Natural killer cell (primary cell): ENCODE measurements at places on chromosomes 2 and 18. TPM values are rescaled to one million over a fixed set of nuclear protein-coding genes. Genes with fewer than 3 reads are reported as not detected.

- no peak overlapping the region for H3K4me3 ChIP-seq
- H3K36me3 ChIP-seq, result peaks cover 57% of the 10 kb centered on the region
- no peak for DNase-seq
- H3K27me3 ChIP-seq, result no peaks in the 10 kb centered on the region
Measured at GRCh38 chr2:47031909-47032668, 116.5 kb upstream of the MCFD2 start.

ACTR2 gene
- total RNA-seq, result 403 TPM

GRCh38 chr2:240389302-240389805 lies 46.1 kb upstream of the GPC1 start:
- H3K27ac ChIP-seq, result no peak overlapping the region
- no peaks in the 10 kb centered on the region for H3K36me3 ChIP-seq
- H3K27me3 ChIP-seq, result no peaks in the 10 kb centered on the region
- no peak overlapping the region for H3K4me3 ChIP-seq
- H3K4me1 ChIP-seq, result peaks cover 10% of the 10 kb centered on the region

GREB1 gene
- 0.85 TPM for total RNA-seq

LRRC30 gene
- total RNA-seq, result not detected

GRCh38 chr2:221572821-221573429 lies 821 bp upstream of the EPHA4 start:
- peak overlapping the region; percentile 59 for H3K27ac ChIP-seq
- peaks cover 20% of the 10 kb centered on the region for H3K27me3 ChIP-seq
- peaks cover 43% of the 10 kb centered on the region for H3K4me1 ChIP-seq
- DNase-seq, result no peak
- H3K36me3 ChIP-seq, result no peaks in the 10 kb centered on the region

DNA sequence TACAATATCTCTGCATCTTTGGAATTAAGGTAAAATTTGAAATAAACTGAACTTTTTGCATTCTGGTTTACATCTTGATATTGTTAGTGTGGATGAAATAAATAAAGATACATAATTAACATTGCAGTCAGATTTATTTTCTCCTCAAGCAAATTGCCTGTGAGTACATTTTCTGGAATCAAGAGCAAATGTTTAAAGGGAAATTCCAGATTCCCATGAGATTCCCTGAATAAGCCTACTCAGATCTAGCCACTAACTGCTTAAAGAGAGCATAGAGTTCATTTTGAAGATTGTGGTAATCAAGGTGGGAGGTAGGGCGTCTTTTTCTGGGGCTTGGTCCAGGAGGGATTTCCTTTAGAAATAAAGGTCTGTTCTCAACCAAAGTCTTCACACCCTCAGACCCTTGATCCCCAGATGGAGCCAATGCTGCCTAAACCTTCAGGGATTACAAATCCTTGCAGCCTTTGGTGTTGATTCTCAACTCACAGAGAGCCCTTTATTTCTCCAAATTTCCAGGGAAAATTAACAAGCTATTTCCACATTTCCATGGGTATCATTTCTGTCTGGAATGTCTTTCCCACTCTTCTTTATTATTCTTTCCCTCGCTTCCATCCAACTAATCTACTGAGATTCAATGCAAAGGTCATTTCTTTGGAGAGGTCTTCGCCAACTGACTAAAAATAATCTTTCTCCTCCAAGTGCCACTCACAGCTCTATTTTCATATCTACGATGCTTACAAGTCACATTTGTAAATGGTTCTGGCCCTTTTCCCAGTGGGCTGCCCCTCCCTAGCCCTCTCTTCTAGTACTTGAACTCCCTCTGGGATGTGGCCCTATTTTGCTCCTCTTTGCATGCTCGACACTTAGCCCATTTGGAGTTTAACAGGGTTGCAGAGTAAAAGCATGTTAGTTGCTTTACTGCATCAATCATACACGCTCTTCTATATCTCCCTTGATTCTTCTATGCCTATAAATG lies 79.8 kb upstream of the SPATS2L start:
- no peak overlapping the region for H3K27ac ChIP-seq
- H3K36me3 ChIP-seq, result no peaks in the 10 kb centered on the region
- H3K4me1 ChIP-seq, result no peaks in the 10 kb centered on the region
- no peak overlapping the region for H3K4me3 ChIP-seq

NYAP2 gene
- total RNA-seq, result 0.14 TPM

DNA sequence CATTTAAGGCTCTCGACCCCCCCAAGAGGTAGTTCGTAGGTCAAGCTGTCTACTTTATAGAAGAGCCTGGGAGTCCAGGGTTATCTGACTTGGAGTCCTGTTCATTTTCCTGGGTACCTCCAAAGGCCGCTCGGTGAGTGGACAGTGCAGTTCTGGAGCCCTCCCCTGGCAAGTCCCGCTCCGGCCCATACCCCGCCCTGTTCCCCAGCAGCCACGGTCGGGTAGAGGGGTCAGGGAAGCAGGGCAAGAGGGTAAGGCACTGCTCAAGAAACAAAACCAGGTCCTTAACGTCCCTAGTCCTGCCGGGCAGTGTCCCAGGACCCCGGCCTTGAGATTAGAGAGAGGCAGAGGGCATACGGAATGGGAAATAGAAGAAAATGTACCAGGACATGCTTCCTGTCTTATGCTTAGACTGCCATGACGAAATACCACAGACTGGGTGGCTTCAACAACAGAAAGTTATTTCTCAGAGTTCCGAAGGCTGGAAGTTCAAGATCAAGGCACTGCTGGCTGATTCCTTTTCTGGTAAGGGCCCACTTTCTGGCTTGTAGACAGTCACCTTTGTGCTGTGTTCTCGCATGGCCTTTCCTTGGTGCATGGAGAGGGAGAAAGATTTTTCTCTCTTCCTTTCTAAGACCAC lies 5.4 kb upstream of the HPCAL1 start:
- no peak for DNase-seq
- H3K4me3 ChIP-seq, result no peak overlapping the region
- no peaks in the 10 kb centered on the region for H3K27me3 ChIP-seq
- H3K27ac ChIP-seq, result no peak overlapping the region

GRCh38 chr2:24543252-24543651 lies 52.2 kb downstream of the NCOA1 start:
- no peak overlapping the region for H3K4me3 ChIP-seq
- peaks cover 13% of the 10 kb centered on the region for H3K4me1 ChIP-seq
- peak; percentile 33 for DNase-seq
- no peaks in the 10 kb centered on the region for H3K27me3 ChIP-seq
- H3K36me3 ChIP-seq, result no peaks in the 10 kb centered on the region

SLC14A1 gene
- 21.2 TPM for total RNA-seq

- DNase-seq, result no peak
- H3K36me3 ChIP-seq, result peaks cover 3% of the 10 kb centered on the region
- no peak overlapping the region for H3K27ac ChIP-seq
- no peak overlapping the region for H3K4me3 ChIP-seq
- H3K27me3 ChIP-seq, result no peaks in the 10 kb centered on the region
Measured at GRCh38 chr18:47821314-47821713, 109.1 kb downstream of the SMAD2 start.

IL1F10 gene
- not detected for total RNA-seq

GRCh38 chr2:147577323-147577997 lies 267.4 kb upstream of the ACVR2A start:
- H3K4me3 ChIP-seq, result no peak overlapping the region
- no peak for DNase-seq
- H3K36me3 ChIP-seq, result no peaks in the 10 kb centered on the region

- no peak for DNase-seq
- no peaks in the 10 kb centered on the region for H3K4me1 ChIP-seq
- no peaks in the 10 kb centered on the region for H3K36me3 ChIP-seq
- H3K27me3 ChIP-seq, result no peaks in the 10 kb centered on the region
- no peak overlapping the region for H3K27ac ChIP-seq
Measured at GRCh38 chr2:173221132-173221695, 133.5 kb upstream of the CDCA7 start.

DNA sequence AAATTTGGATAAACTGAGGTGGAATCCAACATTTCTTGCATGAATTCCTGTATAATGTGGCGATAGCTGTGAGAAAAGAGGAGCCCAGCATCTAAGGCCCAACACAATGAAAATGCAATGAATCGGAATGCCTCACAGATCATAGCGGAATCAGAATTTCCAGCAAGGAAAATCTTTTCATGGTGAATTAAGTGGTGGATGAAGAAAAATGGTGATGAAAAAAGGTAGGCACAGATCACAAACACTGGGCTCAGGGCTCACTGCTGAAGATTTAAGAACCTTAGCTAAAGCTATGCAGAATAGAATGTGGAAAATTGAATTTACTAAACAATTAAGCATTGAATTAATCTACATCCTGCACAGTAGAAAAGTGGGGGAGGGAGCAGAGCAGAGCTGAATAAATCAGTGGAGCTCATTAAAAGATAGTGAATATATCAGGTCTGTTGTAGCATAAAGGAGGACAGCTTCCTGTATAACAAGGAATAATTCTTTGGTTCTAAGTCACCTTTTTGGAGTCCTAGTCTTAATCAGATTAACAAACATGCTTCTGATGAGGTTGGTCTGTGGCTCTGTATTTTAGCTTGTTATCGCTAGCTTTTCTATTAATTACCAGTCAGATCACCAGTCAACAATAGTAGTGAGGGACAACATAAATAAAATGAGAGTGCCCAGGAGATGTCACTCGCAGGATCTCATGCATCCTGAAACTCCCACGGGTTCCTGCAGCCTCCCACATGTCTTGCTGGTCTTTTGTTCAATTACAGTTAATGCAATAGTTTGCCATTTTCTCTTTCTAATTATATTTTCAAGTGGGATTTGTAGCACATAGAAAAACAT lies 27.0 kb downstream of the MEIS1 start:
- no peaks in the 10 kb centered on the region for H3K4me1 ChIP-seq
- DNase-seq, result no peak
- no peak overlapping the region for H3K4me3 ChIP-seq
- no peak overlapping the region for H3K27ac ChIP-seq

DNA sequence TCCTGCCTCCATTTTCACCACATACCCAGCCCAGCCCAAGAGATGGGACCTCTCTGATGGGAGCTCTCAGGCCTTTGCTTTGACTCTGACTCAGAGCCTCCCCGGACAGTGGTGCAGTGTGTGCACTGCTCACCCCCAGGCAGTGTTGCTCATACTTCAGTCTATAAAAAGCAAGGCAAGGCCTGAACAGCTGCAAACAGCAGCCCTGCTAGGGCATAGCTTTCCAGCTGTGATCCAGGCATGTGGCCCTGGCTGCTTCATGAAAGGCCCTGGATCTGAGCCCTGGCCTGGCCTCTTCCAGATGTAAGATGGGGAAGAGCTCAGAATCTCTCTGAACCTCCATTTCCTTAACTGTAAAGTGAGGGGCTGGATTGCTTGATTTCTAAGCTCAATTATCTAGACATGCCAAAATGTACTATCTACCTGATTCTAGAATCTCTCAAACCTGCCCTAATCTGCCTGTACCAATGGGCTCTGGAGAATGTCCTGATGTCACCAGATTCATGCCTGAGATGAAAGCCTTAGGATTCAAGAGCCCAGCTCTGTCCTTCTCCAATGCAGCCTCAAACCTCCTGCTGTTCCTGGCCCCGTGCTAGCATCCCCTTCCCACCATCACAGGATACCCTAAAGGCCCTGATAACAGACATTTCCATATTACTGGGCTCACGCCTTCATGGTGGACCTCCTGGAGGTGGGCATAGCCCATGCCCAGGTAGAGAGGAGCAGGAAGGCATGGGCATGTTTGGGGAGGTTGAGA lies 206.9 kb downstream of the ARL4C start:
- H3K4me3 ChIP-seq, result no peak overlapping the region
- no peaks in the 10 kb centered on the region for H3K36me3 ChIP-seq
- H3K27ac ChIP-seq, result peak overlapping the region; percentile 99
- peak; percentile 56 for DNase-seq

ACMSD gene
- not detected for total RNA-seq

DNA sequence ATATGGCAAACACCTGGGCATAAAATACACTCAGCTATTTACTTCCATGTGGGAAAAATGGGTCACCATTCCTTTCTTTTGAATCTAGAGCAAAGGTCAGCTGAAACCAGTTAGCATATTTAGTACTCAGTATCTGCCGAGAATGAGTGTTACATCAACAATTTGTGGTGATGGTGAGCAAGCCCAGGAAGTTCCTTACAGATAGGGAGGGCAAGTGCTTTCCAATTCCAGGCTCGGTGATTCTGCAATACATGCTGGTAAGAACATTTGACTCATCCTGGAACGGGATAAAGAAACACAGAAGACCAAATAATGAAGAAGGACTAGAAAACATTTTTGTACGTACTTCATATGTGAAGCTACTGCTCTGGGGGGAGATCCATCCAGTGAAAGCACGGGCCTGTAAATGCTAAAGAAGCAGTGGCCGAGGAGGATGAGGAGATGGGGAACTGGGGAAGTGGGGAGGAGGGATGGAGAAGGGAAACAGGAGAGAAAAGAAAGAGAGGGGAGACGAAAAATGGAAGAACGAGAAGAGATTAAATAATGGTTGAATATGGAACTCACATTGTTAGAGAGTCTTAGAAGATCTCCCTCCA lies 251.9 kb downstream of the TTC32 start:
- no peaks in the 10 kb centered on the region for H3K27me3 ChIP-seq
- no peaks in the 10 kb centered on the region for H3K36me3 ChIP-seq
- no peak for DNase-seq
- H3K4me1 ChIP-seq, result no peaks in the 10 kb centered on the region
- no peak overlapping the region for H3K27ac ChIP-seq
- H3K4me3 ChIP-seq, result no peak overlapping the region

TBR1 gene
- total RNA-seq, result not detected

KCNF1 gene
- not detected for total RNA-seq

GRCh38 chr2:14422426-14422825 lies 210.1 kb upstream of the LRATD1 start:
- no peaks in the 10 kb centered on the region for H3K36me3 ChIP-seq
- no peaks in the 10 kb centered on the region for H3K4me1 ChIP-seq
- DNase-seq, result no peak
- H3K27ac ChIP-seq, result no peak overlapping the region
- H3K4me3 ChIP-seq, result no peak overlapping the region
- H3K27me3 ChIP-seq, result no peaks in the 10 kb centered on the region

DNA sequence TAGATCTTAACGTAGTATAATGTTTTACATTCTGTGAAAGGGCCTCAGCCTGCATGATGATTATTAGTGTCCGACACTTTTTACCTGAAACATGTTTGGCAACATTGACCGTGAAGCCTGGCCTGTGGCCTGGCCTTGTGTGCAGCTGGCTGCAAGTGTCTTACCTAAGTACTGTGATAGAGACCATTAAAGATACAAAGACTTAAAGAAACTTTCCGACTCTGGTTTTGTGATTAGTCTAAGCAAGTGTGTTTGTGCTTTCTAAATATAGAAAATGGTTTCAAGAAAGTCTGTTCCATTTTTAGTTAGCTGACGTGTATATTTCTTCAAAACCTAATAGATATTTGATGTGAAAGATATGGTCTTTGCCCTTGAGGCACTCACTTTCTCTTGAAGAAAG lies 601.8 kb downstream of the LRP1B start:
- no peaks in the 10 kb centered on the region for H3K36me3 ChIP-seq
- no peaks in the 10 kb centered on the region for H3K4me1 ChIP-seq
- H3K4me3 ChIP-seq, result no peak overlapping the region
- no peaks in the 10 kb centered on the region for H3K27me3 ChIP-seq
- no peak for DNase-seq

SYT4 gene
- total RNA-seq, result not detected

GRCh38 chr18:22493940-22494339 lies 76.2 kb upstream of the CTAGE1 start:
- H3K4me1 ChIP-seq, result no peaks in the 10 kb centered on the region
- peaks cover 8% of the 10 kb centered on the region for H3K27me3 ChIP-seq
- no peak overlapping the region for H3K4me3 ChIP-seq
- H3K27ac ChIP-seq, result no peak overlapping the region
- H3K36me3 ChIP-seq, result no peaks in the 10 kb centered on the region
- no peak for DNase-seq

GRCh38 chr18:78741381-78742217 lies 238.0 kb upstream of the SALL3 start:
- DNase-seq, result no peak
- no peak overlapping the region for H3K27ac ChIP-seq
- no peaks in the 10 kb centered on the region for H3K36me3 ChIP-seq
- no peaks in the 10 kb centered on the region for H3K4me1 ChIP-seq

LIMS4 gene
- total RNA-seq, result 0.48 TPM
